Pons (tissue), 1 donor: ENCODE measurements at places on chromosomes 2 and 18.

DNA sequence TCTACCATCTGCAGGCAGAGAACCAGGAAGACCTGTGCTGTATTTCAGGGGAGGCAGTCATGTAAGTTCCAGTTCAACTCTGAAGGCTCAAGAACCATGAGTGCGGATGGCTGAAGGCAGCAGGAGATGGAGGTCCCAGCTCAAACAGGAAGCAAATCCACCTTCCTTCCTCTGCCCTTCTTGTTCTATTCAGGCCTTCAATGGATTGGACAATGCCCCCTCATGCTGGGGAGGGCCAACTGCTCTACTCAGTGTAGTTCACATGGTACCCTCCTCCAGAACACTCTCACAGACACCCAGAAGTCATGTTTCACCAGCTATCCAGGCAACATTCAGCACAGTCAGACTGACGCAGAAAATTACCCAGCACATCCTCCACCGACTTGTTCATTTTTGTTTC, 39.1 kb upstream of the RAB31 start:
- no peak for DNase-seq

- peak; percentile 88 for DNase-seq
Measured at GRCh38 chr18:9825571-9826073, 60.2 kb upstream of the TXNDC2 start.

DNA sequence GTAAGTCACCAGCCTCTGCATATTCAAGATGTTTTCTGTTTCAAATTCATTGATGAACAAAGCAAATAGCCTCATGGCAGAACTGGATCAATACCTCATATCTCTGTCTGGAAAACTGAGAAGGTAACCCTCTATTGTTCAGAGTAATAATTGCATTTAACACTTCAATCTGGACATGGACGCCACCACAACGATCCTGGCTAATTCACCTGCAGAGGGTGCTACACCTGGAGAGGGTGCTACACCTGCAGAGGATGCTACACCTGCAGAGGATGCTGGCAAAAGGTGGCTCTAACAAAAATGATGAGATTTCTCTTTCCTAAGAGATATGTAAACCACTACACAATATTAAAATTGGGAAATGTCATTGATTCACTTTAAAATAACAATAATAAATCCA, 183.1 kb upstream of the HNRNPA3 start:
- DNase-seq: no peak

GRCh38 chr2:14722904-14723570, 90.5 kb downstream of the LRATD1 start:
- no peak for DNase-seq

DNA sequence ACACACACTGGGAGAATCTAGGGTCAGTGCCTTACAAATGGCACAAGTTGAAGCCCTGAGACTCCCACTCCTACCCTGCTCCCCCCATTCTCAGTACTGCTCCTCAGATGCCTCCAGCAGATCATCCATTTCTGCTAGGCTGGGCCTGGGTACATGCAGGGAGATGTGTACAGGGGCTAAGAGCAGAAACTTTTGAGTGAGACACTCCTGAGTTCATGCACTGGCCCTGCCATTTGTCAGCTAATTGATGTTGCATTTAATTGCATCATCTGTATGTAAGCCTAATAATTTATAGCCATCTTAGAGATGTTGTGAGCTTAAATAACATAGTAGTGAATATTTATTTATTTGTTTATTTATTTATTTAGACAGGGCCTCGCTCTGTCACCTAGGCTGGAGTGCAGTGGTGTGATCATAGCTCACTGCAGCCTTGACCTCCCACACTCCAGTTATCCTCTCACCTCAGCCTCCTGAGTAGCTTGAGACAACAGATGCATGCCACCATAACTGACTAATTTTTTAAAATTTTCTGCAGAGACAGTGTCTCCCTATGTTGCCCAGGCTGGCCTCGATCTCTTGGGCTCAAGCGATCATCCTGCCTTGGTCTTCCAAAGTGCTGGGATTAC, 4.8 kb upstream of the CASP8 start:
- no peak for DNase-seq

DNA sequence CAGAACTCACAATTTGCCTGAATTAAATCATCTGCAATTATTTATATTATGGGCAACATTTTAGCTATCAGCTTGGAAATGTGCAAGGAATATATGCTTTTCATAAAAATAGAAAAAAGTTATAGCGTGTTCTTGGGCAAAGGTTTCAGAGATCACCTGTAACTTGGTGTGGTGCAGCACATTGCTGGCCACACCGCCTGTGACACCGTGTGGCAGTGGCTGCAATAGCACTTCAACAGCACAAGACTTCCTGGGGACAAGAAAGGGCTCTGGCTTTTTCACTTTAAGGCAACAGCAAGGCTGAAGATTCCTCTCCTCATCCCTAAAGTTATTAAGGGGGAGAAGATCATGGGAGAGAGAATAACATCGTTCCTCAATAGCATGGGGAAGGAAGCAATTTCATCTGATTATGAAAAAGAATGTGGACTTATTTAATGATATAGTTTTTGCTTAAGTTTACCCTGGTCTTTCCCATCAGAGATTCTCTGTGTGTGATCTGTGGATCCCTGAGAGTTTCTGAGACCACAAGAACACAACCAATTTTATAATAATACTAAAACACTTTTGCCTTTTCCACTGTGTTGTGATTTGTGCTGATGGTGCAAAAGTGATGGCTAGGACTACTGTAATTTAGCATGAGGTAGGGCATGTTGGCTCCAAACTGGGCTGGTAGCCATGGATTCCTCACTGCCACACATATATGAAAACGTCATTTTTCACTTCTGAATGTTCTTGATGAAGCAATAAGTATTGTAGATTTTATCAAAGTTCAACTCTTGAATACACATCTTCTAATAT, 15.0 kb upstream of the SERPINB3 start:
- no peak for DNase-seq

GRCh38 chr18:25171334-25171733, 180.6 kb downstream of the ZNF521 start:
- no peak for DNase-seq

DNA sequence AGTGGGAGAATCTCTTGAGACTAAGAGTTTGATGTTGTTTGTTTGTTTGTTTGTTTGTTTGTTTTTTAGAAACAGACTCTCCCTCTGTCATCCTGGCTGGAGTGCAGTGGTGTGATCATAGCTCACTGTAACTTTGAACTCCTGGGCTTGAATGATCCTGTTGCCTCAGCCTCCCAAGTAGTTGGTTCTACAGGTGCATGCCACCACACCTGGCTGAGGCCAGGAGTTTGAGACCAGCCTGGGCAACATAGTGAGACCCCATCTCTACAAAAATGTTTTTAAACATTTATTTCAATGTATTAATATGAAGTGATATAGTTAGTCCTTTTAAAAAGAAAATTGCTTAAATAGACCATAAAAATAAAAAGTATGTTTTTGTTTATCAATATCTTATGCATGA, 35.6 kb downstream of the MAP3K19 start:
- DNase-seq: no peak

GRCh38 chr2:121475811-121476571, 54.7 kb upstream of the RNU4ATAC start:
- DNase-seq: no peak

- DNase-seq: peak; percentile 92
Measured at GRCh38 chr2:212428681-212429478, 109.7 kb downstream of the ERBB4 start.

DNA sequence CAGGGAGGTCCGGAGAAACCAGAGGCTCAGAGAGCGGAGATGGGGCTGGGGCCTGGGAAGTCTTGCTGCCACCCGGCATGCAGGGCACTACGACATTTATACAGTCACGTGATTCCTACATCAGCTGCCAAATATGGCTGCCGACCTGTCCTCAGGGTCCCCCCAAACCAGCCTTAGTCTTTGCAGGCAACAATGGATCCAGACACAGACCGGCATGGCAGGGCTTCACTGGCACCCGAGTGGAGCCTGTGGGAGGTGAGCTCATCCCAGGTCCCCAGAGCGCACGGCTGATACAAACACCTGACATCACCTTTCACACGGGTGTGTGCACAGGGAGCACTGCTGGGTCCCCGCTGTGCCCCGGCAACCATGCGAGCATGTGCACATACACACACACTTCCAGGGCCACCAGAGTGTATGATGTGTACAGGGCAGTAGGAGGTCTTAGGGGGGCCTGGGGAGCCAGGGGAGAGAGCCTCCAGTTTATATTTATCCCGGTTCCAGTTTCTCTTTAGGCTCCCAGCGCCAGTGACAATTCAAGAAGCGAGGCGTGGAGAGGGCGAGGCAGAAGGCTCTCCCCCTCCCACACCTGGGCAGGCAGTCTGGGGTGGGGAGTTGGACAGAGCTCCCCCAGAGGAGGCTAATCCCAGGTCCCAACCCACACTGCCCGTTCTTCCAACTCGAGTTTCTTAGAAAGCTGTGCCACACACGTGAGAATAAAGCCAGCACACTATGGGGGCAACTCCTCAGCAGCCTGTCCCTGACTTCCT, 2.7 kb downstream of the SEMA4C start:
- DNase-seq: no peak

DNA sequence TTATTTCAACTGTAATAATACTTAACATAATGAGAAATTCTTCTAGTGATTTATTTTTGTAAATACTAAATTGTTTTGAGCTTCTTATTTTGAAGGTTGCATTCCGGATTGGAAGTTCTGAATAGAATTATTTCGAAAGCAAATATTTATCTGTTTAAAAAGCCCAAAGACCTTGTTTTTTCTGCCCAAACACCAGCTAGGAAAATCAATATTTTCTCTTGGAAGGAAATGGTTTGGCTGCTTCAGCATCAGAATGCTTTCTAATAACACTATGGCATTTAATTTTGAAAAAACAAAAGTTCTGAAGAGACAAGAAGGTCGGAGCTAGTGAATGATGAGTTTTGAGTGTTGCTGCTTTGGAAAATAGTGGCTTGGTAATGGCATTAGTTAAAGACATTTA, 303.9 kb upstream of the KCNJ3 start:
- no peak for DNase-seq

- peak; percentile 59 for DNase-seq
Measured at GRCh38 chr2:235043762-235044500, 92.1 kb downstream of the SH3BP4 start.

GRCh38 chr2:137190411-137191195, 425.3 kb downstream of the THSD7B start:
- no peak for DNase-seq

DNA sequence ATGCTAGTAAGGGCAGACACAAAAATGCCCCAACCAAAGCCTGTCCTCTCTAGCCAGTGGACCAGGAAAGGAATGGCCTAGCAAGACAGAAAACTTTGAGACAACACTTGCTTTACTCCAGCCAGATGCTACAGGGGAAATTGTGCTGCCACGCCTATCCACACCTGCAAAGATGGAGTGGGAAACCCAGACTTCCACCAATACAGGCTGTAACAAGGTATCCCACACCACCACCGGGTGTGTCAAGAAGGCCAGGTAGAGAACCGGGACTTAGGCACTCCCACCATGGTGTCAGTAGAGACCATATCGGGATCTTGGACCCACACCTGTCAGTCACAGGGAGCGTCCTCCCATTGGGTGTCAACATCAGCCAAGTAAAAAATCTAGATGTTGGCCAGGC, 16.2 kb upstream of the ESPNL start:
- no peak for DNase-seq

DNA sequence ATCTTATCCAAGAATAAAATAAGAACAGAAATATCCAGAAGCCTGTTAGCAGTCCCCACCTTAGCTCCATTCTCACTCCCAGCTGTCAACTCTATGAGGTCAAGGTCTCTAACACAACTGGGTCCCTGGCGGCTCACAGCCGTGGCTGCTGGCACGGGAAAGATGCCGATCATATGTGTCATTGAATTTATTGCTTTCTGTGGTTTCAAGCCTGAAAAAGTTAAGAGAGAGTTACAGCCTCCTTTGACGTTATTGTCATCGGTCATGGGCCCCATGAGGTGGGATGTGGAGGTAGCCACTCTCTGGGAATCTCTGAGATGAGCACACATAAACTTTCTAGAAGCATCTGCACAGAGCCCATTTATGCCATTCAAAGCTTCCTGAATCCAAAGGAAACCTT, 28.7 kb upstream of the CABLES1 start:
- no peak for DNase-seq

GRCh38 chr2:99492721-99493120, 2.9 kb upstream of the REV1 start:
- DNase-seq: no peak

DNA sequence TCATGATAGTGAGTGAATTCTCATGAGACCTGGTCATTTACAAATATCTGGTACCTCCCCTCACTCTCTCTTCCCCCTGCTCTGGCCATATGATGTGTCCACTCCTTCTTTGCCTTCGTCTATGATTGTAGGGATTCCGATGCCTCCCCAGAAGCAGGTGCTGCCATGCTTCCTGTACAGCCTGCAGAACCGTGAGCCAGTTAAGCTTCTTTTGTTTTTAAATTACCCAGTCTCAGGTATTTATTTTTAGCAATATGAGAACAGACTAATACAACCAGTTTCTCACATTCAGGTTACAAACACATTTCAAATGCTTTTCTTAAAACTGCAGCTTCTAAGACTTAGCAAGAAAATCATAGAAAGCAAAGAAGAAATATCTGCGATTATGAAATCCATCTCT, 321.2 kb upstream of the CDH7 start:
- no peak for DNase-seq
